ENCODE measurements at places on chromosomes 6 and 20.

GRCh38 chr20:3172933-3173609 lies at the start of gene LZTS3:
TSS of gene LZTS3 (minus strand) at chr20:3173549. CDS start at chr20:3167163, 6,386 bp downstream.
- DNase-seq, result peak; percentile 89

- no peak for DNase-seq
Measured at GRCh38 chr6:1215023-1215422, 96.9 kb upstream of the FOXQ1 start.

GRCh38 chr6:116877743-116878142 lies 701 bp downstream of the RFX6 start:
- DNase-seq, result no peak

- no peak for DNase-seq
Measured at GRCh38 chr6:159257846-159258245, 88.6 kb downstream of the FNDC1 start.

DNA sequence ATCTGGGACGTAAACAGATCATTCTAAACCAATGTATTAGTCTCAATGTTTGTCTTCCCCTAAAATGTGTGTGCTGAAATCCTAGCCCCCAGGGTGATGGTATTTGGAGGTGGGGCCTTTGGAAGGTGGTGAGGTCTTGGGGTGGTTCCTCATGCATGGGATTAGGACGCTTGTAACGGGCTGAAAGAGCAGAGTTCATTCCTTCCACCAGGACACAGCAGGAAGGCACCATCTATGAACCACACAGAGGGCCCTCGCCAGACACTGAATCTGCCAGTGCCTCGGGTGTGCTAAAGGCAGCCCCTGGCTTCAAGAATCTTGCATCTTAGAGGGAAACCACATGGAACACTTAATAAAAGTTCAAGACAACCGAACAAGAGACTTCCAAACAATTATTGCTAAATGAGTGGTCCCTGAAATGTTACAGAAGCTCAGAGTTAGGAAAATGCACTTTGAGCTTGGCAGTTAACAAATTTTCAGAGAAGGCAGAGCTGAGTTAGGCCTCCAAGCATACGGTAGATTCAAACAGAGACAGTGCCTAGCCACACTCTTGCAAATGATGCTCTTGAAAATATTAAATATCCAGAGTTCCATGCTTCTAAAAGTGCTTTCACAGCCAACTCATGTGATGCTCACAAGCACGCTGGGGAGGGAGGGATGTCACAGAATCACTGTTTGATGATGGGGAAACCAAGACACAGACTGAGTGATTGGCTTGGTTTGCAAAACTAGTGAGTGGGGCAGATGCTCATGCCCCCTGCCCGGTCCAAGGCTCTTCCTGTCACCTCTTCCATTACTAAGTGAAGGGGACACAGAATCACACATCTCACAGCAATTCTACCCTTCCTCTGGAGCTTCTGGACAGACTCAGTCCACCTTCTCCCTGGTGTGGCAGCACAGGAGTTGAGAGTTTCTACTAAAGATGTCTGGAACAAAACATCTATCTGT lies 27.4 kb downstream of the TBC1D7 start:
- no peak for DNase-seq

- no peak for DNase-seq
Measured at GRCh38 chr6:135438907-135439535, 58.5 kb downstream of the AHI1 start.

- DNase-seq, result no peak
Measured at GRCh38 chr6:28841290-28841689, 82.5 kb downstream of the TRIM27 start.

GRCh38 chr6:111278731-111279130 lies 191.4 kb downstream of the SLC16A10 start:
- no peak for DNase-seq

Measured in activated CD4-positive, alpha-beta T cell treated with anti-CD3 and anti-CD28 coated beads, Interleukin-2, amount 50 U/mL, for 1 hour (primary cell).